ENCODE measurements at places on chromosomes 5 and 9. TPM values are rescaled to one million over a fixed set of nuclear protein-coding genes. Genes with fewer than 3 reads are reported as not detected.

DNA sequence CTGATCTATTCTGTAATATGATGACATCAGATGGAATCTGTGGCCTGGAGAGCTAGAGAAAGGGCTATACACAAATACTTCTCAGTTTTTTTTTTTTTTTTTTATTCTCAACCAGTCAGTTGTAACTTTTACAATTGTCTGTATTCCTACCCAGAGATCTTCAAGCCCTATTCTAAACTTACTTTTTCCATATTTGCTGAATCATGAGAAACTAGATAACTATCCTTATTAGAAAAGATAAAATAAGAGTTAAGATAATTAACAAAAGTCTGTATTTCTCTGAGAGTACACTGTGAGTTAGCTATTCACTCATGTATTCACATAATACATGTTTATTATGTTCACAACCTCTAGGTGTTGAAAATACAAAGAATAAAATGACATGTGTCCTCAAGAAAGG, 1575.9 kb downstream of the EFNA5 start:
- DNase-seq: no peak

DNA sequence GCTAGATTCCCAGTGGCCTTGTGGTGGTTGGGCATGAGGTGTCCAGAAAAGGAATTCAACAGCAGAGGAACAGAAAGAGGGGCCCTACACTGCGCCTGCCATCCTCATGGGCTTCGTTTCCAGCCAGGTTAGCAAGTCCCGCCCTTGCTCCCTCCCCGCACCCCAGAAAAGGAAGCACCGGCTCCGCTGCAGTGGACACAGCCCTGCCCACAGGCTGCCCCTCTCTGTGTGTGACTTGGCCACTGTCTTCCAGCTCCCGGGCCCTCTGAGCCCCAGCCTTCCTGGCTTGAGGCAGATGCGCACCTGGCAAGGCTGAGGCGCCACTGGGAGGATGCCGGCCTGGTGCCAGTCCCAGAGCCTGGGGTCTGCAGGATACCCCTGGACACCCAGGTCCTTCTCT, 305.0 kb upstream of the IRX4 start:
- DNase-seq: no peak

GRCh38 chr9:129282731-129283211, 104.7 kb upstream of the IER5L start:
- DNase-seq: no peak

DNA sequence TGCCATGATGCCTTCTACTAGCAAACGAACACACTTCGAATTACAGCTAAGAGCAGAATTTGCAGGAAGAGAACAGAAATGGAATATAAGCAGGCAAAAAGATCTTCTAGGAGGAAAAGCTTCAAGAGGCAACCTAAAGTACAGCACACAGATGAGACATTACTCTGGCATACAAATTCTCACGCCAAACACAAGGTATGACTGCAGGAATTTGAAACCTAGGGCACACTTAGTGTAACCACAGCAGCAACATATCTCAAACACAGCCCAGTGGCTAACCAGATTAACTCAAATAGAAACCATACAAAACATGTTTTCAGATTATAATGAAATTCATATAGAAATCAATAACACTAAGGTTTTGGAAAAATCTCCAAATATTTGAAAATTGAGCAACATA, 481.0 kb upstream of the RGMB start:
- DNase-seq: no peak

DNA sequence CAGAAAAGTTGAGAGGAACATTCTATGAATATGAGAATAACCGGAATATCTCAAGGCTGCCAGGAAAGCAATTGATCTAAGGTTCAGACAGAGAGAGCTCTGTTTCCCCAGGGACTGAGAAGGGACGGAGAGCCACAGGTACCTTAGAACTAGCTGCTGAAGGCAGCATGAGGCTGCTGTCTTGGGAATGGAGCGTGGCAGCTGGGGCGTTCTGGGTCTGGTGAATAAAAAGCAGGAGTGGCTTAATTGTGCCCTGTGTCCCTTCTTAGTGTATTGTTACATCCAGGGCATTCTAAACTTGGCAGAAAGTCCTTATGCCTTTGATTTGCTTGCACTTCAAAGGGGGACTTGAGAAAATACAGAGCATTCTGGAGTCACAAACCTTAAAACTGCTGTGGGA, 434.5 kb downstream of the KDM4C start:
- no peak for DNase-seq

DNA sequence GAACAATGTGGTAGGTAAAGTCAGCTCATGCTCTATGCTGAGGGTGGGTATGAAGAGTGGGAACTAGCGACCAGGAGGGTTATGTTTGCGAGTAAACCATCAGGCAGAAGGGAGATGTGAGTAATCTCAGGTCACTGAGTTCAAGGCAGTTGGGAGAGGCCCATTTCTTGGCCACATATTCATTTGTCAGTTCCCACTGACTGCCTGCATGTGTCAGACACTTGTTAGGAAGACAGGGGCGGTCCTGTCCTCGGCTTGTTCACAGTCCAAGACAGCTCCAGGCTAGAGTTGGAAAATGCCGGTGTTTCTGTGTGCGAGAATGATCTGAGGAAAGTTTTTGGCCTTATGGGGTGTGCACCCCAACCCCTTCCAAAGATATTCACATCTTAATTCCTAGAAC, 48.6 kb upstream of the GDNF start:
- DNase-seq: peak; percentile 95

- no peak for DNase-seq
These were observed 72.3 kb upstream of the ANXA1 start for GRCh38 chr9:73079326-73079725.

GRCh38 chr5:122009436-122009835, 47.7 kb downstream of the SRFBP1 start:
- DNase-seq: no peak

DNA sequence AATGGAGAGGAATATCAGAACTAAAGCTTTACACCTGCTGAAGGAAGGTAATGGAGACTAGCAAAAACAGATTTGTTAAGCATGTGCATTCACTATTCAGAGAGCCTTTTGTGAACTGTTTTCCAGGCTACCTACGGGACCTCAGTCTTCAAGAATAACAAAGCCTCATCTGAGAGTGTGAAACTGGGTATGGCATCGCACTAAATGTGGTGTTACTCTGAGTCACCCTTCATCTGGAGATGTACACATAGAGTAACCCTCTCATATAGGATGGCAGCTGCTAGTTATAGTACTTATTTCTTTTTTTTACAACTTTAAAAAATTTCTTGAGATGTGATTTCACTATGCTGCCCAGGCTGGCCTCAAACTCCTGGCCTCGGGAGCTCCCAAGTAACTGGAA, 306.8 kb downstream of the ZNF608 start:
- DNase-seq: no peak

The CDX1 gene
- 0.24 TPM for total RNA-seq

The SPATA31C1 gene
- total RNA-seq: not detected

The NMUR2 gene
- total RNA-seq: not detected

The PBX3 gene
- total RNA-seq: 25.4 TPM

The IGFBPL1 gene
- not detected for total RNA-seq
